ENCODE measurements at places on chromosomes 6 and 20.

DNA sequence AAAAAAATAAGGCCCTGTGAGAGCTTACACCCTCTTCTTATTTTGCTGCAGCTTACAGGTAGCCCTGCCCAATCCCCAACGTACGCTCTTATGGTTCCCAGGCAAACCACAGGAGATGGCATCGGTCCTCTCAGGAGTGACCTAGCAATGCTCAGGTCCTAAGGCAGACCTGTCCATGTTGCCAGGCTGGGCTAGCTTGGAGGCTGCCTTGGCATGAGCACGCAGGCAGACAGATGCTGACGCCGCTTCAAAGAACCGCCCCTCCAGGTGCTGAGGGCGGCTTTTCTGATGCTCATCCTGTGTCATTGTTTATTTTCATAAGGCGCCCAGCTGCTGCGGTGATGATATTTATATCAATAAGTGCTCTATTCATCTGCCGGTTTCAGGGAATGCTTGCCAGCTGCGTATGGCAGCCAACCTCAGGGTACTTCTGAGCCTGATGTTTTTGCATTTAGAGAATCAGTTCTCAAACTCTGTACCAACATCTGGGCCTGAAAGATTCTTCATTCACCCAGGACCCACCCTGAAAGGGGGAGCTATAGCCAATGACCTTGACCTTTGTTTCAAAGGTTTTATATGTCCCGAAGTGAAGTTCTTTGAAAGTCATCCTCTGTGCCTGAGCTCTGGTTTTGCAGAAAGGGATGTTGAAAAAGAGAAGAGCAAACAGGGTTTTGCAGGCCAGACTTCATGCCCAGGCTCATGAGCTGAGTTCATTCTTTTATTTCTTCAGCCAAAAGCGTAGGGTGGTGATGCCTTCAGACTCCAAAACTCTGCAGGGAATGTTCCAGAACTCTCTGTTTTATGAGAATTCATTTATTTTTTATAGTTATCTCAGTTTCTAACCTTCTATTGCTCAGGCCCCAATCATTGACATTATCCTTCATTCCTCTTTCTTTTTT lies 475.6 kb upstream of the CHD6 start:
- no peak for DNase-seq

GRCh38 chr6:110874880-110875547 lies 429 bp downstream of the AMD1 start:
- no peak for DNase-seq

DNA sequence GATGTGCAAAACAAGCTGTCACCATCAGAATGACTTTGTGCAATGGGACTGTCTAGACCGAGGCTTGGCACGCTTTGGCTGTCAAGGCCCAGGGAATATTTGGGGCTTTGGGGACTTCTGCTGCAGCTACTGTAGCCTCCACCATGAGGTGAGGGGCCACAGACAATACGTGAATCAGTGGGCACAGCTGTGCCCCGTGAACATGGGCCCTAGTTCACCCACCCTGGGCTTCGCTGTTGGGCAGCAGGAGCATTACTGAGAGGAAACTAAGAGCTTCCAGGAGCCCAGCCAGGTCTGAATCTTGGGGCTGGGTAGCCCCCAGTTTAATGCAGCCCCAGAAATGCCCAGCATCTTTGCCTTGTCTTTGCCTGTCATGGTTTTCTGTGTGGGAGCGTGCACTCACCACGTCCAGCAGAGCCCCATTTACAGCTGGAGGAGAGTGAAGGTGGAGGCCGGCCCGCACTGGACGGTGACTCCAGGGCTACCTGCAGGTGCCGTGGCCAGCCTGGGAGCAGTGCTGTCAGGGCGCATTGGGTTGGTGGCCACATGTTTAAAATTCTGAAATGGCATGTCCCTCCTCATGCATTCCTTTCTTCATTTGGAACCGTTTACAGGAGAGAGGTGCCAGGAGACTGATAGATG lies 34.7 kb downstream of the DUSP22 start:
- no peak for DNase-seq

DNA sequence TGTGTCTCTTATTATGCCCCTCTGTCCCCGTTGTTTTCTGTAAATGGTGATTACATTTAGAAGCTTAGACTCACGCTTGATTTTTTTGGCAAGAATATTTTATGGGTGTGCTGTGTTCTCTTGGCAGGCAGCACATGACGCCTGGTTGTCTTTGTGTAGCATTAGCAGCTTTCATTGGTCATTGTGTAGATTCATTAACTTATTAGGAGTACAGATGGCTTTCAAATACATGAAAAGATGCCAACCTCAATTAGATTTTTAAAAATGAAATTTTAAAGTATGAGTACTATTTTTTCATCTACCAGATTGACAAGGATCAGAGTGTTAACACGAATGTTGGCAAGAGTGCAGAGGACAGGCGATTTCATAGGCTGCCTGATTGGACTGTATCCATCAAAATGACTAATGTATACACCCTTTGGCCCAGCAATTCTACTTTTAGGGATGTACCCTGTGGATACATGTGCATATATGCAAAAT lies 15.2 kb downstream of the COX4I2 start:
- no peak for DNase-seq

- no peak for DNase-seq
Measured at GRCh38 chr6:166877906-166878305, 78.4 kb downstream of the RNASET2 start.

DNA sequence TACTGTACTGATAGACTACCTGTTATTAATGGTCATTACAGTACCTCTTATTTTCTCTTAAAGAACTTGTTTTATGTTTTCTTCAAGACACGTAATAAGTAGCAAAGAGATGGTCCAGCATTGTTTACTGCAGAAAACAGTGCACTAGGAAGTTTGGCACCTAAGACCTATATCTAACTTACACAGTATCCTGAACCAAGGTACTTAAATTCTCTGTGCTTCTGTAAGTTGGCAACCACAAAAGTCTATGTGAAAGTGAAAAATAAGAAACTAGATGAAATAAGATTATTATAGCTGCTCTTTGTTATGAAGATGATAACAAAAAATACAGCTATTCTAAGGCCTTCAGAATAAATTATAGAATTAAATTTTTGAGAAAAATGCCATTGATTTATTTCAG lies 411.7 kb upstream of the SOX4 start:
- DNase-seq, result no peak

Measured in anterior cingulate cortex (tissue), 58 donors.